ENCODE measurements at places on chromosomes 3 and 15.

DNA sequence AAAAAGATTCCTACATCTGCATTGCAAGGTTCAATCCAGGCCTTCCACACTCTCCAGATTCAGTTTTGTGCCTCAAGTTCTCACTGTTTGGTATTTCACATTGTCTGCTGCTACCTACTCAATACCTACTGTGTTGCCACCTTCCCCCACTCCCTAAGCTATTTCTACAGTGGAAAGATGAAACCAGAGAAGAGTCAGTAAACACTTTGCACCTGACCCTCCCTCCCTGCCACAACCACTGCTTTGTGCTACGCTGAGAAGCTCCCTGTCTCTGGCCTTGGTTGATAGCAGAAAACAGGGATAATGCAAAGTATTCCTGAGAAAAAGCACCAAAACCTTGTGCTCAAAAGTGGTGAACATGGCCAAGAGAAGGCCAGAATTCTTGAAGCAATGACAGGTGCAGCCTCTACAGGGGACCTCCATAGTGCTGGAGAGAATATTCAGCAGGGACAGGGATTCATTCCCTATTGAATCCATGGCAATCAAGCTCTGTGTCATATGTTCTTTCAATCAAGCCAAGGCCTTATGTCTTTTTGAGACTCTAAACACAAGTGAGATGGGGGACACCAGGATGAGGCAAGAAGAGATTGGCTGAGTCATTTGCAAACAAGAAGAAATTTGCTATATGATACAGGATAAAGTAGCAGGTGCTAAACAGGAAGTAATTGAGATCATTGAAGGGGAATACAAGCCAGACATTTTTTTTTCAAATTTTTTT lies 83.5 kb upstream of the LIPC start:
- DNase-seq: no peak

- no peak for DNase-seq
Observed at GRCh38 chr3:15959434-15959811, 161.6 kb upstream of the ANKRD28 start.

GRCh38 chr3:112038863-112039262 lies 4.3 kb downstream of the TMPRSS7 start:
- no peak for DNase-seq

DNA sequence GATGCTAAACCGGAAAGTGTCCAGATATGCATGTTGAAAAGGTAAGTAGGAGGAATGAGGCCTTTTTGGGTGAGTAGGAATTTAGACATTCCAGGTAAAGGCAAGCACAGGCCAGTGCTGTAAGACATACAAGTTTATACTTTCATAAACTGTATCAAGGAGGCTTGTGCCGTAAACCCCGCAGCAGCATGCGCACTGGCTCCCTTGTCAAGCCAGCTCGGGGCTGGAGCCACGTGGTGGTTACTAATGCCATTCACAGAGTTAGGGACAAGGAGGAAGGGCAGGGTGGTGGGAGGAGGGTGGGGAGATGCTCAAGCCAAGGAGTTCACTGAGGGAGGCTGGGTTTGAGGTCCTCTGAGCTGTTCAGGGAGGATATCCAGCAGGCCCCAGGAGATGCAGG lies 35.8 kb downstream of the PLD1 start:
- no peak for DNase-seq

GRCh38 chr15:37094333-37094914 lies 5.9 kb downstream of the MEIS2 start:
- no peak for DNase-seq

DNA sequence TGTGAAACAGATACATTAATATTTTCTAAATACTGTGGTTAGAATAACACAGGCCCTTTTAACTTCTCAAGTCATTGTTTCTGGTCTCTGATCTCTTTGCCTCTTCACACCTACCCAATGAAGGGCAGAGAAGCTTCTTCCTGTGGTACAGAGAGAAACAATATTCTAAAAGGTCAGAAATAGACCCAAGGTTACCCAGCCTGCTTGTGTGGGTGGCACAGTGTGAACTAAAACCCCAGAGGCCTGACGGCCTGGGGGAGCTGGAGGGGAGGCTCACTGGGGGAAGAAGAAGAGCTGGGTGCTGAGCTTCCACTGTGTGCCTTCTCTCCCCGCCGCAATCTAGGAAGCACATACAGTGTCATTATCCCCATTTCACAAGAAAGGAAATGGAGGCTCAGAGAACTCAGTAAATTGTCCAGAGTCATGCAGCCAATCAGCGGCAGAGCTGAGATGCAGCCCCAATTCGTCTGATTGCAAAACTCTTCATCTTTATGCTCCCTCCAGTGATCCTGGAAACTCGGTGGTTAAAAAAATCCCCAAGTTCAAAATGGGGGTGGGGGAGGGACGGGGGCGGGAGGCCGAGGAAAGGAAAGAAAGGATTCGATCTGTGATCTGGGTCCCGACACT lies 64.1 kb upstream of the HEG1 start:
- DNase-seq: no peak

DNA sequence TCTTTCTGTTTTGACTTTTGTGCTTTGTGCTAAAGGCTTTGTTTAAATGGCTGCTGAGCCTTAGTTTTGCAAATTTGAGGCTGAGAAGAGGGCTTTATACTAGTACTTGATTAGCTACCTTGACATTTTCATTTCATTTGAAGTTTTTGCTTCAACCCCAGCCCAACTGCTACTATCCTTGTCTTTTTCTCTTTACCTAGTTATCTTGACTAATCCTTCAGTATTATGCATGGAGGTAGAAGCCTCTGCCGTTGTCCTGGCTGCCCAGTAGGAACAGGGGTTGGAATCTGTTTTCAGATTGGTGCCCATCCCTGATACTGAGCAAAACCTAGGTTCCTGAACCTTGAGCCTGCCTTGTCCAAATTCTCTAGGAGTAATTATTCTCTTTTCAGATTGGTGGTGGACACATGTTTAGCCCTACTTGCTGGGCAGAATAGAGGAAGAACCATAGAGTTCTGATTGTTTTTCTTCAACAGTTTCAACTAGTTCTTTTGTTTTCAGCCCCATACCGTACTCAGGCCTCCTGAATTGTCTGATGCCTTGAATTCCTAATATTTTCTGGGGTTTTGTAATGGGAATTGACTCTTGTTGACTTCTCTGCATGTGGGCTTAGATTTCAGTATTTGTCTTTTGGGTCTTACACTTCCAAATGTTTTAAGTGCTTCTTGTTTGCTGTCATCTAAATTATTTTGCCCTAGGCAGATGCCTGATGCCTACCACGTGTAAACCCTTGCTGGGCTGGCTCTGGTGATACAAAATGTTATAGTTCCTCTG lies 143.2 kb downstream of the DOCK3 start:
- DNase-seq: no peak

DNA sequence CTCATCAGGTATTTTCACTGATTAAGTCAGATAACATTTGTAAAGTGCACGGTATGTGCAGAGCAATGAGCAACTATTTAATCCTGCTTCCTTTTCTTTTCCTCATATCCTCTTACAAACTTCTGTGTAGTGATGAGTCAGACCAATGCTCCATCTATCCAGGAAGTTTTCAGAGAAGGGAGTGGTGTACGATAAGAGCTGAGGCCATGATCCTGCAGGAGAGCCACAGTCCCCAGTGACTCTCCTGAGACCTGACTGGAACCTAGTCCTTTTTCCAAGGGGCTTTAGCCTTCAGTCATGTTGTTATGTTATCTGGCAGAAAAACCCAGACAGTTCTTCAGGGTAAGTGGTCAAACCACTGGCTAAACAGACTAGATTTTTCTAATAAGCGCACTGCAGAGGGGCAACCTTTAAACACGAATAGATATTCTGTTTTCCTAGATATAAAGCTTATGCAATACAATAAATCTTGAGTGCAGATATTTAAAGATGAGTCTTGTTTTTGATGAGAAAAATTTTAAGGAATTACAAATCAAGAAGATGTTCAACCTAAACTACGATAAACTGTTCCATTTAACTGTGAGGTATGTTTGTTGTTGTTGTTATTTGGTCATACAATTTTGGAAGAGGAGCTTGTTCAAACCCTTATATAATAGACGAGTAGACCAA lies 110.5 kb upstream of the RAP2B start:
- DNase-seq: no peak

- DNase-seq: no peak
Observed at GRCh38 chr3:12695112-12695511, 31.2 kb upstream of the RAF1 start.

DNA sequence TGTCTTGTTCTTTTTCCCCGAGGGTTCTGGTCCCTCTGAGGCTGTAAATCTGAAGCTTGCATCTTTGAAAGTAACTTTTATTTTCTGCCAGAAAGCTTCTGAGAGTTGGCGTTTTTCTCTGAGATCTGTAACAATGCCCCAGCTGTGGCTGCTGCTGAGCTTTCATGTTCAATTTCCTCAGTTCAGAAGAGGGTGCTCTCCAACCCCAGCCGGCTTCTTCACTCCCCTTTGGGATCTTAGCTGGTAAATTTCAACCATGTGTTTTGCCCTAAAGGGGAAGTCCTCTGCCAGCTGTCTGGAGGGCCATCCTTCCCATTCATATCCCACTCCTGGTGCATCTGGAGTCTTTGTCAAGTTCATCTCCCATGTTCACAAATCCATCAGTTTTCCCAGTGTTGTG lies 18.3 kb upstream of the CFAP100 start:
- DNase-seq: no peak

GRCh38 chr3:93910097-93910496 lies 63.6 kb downstream of the PROS1 start:
- no peak for DNase-seq

GRCh38 chr3:77825001-77825827 lies 785.3 kb downstream of the ROBO2 start:
- no peak for DNase-seq

DNA sequence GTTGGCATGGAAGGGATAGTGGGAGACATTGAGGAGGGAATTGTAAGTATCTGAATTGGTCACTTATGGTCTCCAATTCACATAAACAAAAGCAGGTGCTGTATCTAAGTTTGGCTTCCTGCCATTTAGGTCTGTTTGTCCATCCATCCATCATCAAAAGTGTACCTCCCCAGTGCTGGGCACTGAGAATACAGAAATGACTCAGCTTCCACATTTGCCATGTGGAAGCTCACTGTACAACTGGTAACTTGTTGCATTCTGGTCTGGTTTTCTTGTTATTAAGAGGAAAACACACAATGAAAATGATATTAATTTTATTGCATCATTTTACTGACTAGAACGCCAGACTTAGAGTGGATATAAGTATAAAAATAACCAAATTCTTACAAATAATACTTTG lies 30.9 kb upstream of the MUC13 start:
- no peak for DNase-seq

DNA sequence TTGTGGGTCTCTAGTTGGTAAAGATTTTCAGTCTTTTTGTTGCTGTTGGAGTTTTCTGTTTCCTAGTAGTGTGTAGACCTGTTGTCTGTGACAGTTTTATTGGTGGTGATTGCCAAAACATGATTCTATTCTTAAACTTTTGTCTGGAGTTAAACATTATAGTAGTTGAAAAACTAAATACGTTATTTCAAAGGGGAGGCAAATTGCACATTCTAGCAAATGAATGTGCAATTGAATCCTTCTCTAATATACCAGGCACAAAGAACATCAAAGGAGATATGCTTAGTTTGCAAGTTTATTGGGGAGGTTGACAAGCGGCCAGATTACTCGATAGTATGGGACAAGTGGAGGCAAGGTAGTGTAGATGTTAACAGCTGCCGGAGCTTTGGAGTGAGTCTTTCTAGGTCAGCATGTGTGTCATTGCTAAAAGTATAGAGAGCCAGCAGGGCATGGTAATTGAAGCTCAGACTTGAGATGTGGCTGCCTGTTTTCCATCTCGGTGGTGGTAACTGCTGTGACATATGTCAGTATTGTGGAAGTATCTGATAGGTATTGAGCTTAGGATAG lies 20.6 kb downstream of the CHD2 start:
- no peak for DNase-seq

DNA sequence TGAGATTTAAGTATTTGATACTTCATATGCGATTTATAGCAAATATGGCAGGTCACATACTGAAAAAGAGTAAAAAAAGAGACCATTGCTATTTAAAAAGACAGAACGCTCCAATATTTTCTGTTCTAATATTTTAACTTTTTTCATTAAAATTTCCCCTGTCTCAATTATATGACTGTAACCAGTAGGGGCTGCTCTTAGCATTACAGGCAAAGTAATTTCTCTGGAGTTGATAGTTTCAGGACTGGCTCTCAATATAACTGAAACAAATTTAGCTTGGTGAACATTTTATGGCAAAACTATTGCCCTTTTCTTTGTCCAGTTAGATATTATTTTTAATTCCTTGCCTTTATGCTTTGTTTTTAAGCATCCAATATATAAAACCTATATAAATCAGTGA lies 286.3 kb upstream of the ROBO2 start:
- DNase-seq: no peak

DNA sequence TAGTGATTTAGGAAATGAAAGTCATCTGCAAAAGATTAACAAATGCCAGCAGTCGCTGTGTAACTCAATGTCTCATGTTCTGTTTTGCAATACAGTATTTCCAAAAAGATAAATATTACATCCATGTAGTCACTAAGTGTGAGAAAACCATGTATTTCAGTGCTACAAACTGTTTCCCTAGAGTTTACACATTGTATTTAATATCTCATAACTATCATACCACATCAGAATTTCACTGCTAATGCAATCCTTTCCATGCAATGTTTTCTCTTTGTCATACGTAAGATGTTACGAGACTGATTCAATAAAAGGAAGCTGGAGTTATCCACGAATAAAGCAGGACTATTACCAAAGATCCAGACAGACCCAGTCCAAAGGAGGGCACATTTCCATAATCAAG lies 269.4 kb downstream of the GBE1 start:
- no peak for DNase-seq

- no peak for DNase-seq
Observed at GRCh38 chr3:155012584-155012983, 67.5 kb upstream of the MME start.

- DNase-seq: no peak
Observed at GRCh38 chr15:90154861-90155626, 46.1 kb upstream of the SEMA4B start.

GRCh38 chr3:45950686-45951600 lies 7.7 kb downstream of the CXCR6 start:
- no peak for DNase-seq

DNA sequence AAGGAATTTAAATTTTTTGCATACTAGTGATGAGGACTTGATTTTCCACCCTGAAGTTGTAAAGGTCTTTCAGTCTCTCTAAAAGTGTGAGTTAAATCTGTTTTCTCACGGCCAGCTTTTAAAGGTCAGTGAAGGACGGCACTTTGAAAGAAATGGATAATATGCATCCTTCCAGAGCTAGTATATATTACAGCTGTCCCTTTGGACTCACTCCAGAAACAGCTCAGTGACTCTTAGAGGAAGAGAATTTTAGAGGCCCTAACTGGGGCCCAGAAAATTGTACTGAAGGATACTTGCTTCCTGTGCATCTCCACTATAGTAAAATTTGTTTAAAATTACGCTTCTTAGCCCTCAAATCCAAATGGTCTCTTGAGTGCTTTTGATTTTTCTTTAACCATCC lies 41.6 kb downstream of the PIK3CA start:
- no peak for DNase-seq

GRCh38 chr15:99614749-99615288 lies 49.0 kb downstream of the MEF2A start:
- DNase-seq: no peak

Measured in hematopoietic multipotent progenitor cell treated with erythropoietin and hydrocortisone succinate and interleukin-3 and kit ligand, for 15 days (in vitro differentiated cells).